A375 (cell line): ENCODE measurements at places on chromosomes 2 and 18. TPM values are rescaled to one million over a fixed set of nuclear protein-coding genes. Genes with fewer than 3 reads are reported as not detected.

Gene CDH19
- 11.5 and 15.8 TPM in 2 replicates for total RNA-seq

Gene MSTN
- 0.05 TPM in 1 of 2 replicates, not detected in the other for total RNA-seq

Gene MOB4
- total RNA-seq, result 14.8 and 21.1 TPM in 2 replicates

Gene LAMA3
- total RNA-seq, result 0.98 and 1.1 TPM in 2 replicates

Gene FOXI3
- 0.08 TPM in 1 of 2 replicates, not detected in the other for total RNA-seq

Gene IL1F10
- not detected in 2 replicates for total RNA-seq

Gene FEV
- total RNA-seq, result not detected in 2 replicates
